Osteoblast (primary cell): ENCODE measurements at places on chromosomes 5 and 9. TPM values are rescaled to one million over a fixed set of nuclear protein-coding genes. Genes with fewer than 3 reads are reported as not detected.

The TAF11L10 gene
- not detected in 2 replicates for total RNA-seq

The TMC1 gene
- under 0.01 TPM in 1 of 2 replicates, not detected in the other for total RNA-seq

The HACD4 gene
- 6.8 and 8.3 TPM in 2 replicates for total RNA-seq

The CAMSAP1 gene
- total RNA-seq, result 22.1 and 26.1 TPM in 2 replicates

The FOXD4L3 gene
- total RNA-seq, result under 0.01 TPM in 1 of 2 replicates, not detected in the other

The INSL4 gene
- total RNA-seq, result not detected in 2 replicates

The ACER2 gene
- total RNA-seq, result 1.5 and 2.2 TPM in 2 replicates

The DNAH5 gene
- total RNA-seq, result 0.36 and 0.59 TPM in 2 replicates

The PCDHGB6 gene
- 6.2 and 8.0 TPM in 2 replicates for total RNA-seq

The PROB1 gene
- 1.1 and 1.2 TPM in 2 replicates for total RNA-seq

The TCF7 gene
- total RNA-seq, result 2.9 and 3.3 TPM in 2 replicates

The PLAC8L1 gene
- total RNA-seq, result not detected in 2 replicates

The CDH6 gene
- total RNA-seq, result 9.4 and 16.3 TPM in 2 replicates

The JAKMIP2 gene
- 1.1 and 1.2 TPM in 2 replicates for total RNA-seq

The KLHL3 gene
- 6.2 and 7.1 TPM in 2 replicates for total RNA-seq

The RHOBTB3 gene
- total RNA-seq, result 314 and 349 TPM in 2 replicates

The IL9 gene
- not detected in 2 replicates for total RNA-seq

The ZBTB43 gene
- total RNA-seq, result 17.7 and 18.1 TPM in 2 replicates

The TMEM232 gene
- 1.4 and 2.7 TPM in 2 replicates for total RNA-seq

The SOWAHA gene
- under 0.01 and 0.29 TPM in 2 replicates for total RNA-seq
